ENCODE measurements at places on chromosomes 16 and 17. TPM values are rescaled to one million over a fixed set of nuclear protein-coding genes. Genes with fewer than 3 reads are reported as not detected.

- H3K27me3 ChIP-seq: no peaks in the 10 kb centered on the region
- H3K4me3 ChIP-seq: no peak overlapping the region
- no peaks in the 10 kb centered on the region for H3K36me3 ChIP-seq
- no peak overlapping the region for H3K27ac ChIP-seq
These were observed 27.4 kb downstream of the TNFRSF13B start for GRCh38 chr17:16944334-16945135.

DNA sequence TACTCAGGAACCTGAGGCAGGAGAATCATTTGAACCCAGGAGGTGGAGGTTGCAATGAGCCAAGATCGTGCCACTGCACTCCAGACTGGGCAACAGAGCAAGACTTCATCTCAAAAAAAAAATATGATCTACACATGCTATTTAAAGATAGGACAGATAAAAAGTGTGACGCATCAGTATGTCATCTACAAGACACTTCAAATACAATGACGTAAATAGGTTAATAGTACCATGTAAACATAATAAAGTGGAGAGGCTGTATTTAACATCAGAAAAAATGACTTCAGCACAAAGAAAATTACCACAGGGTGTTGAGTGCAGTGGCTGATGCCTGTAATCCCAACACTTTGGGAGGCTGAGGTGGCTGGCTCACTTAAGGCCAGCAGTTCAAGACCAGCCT, 20.2 kb downstream of the ZNF778 start:
- H3K4me1 ChIP-seq: peaks cover 19% of the 10 kb centered on the region
- no peak overlapping the region for H3K4me3 ChIP-seq
- H3K27ac ChIP-seq: no peak overlapping the region
- peaks cover 4% of the 10 kb centered on the region for H3K36me3 ChIP-seq

- peaks cover 54% of the 10 kb centered on the region for H3K4me1 ChIP-seq
- H3K27me3 ChIP-seq: no peaks in the 10 kb centered on the region
- H3K27ac ChIP-seq: no peak overlapping the region
- DNase-seq: no peak
These were observed 14.4 kb upstream of the CYTH1 start for GRCh38 chr17:78796517-78796900.

DNA sequence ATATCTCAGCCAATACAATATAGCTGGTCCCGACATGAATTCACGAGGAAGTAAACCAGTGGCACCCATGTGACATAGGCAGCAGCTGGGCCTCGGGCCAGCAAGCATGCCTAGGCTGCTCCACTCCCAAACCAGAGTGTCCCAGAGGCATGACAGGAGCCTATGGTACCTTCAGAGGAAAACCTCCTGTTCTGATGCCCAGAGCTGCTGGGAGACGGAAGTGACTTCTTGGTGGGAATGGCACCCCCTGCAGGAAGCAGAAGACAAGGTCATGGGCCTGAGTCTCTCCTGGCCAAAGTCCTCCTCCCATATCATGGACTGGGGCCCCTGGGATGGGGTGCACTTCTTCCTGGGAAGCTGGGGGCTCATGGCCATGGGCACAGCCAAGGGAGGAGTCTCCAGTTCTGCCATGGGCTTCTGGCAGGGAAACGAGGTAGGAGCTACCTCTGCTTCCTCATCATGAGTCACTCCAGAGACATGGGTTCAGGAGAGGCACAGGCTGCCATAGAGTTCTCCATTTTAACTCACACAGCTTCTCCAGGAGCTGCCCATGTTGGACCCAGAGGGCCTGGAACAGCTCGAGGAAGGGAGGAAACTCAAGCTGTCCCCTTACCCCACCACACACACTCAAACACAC, 13.4 kb downstream of the FBF1 start:
- H3K27me3 ChIP-seq: no peaks in the 10 kb centered on the region
- no peak overlapping the region for H3K27ac ChIP-seq
- peak; percentile 38 for DNase-seq
- no peaks in the 10 kb centered on the region for H3K4me1 ChIP-seq
- H3K36me3 ChIP-seq: no peaks in the 10 kb centered on the region

DNA sequence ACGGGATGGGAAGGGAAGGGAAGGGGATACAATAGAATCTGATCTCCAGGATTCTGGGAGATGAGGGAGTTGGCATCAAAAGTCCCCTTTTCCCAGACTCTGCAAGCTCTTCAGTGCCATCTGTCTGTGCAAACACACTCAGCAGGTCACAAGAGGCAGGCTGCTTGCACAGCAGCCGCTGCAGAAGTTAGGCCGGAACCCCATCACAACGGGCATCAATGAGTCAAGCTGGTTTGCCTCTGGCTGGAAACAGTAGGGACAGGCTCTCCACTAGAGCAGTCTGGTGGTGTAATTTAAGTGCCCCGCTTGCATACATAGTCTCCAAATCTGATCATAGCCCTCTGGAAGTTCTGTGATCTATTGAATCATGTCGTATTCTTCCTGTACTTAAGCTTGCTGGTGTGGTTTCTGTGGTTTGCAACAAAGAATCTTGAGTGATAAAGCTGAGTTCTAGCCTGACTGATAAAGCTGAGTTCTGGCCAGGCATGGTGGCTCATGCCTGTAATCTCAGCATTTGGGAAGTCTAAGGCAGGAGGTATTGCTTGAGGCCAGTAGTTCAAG, 33.7 kb upstream of the KDM8 start:
- peak; percentile 91 for DNase-seq
- peaks cover 49% of the 10 kb centered on the region for H3K4me1 ChIP-seq
- peak overlapping the region; percentile 41 for H3K27ac ChIP-seq

GRCh38 chr17:82108496-82108945, 10.5 kb upstream of the FASN start:
- no peak overlapping the region for H3K4me3 ChIP-seq
- H3K4me1 ChIP-seq: peaks cover 28% of the 10 kb centered on the region
- no peak overlapping the region for H3K27ac ChIP-seq
- no peaks in the 10 kb centered on the region for H3K36me3 ChIP-seq
- DNase-seq: no peak

GRCh38 chr17:45106096-45106495, 26.2 kb downstream of the PLCD3 start:
- peaks cover 60% of the 10 kb centered on the region for H3K36me3 ChIP-seq
- no peak overlapping the region for H3K4me3 ChIP-seq
- H3K27me3 ChIP-seq: no peaks in the 10 kb centered on the region
- no peak for DNase-seq
- no peaks in the 10 kb centered on the region for H3K4me1 ChIP-seq

DNA sequence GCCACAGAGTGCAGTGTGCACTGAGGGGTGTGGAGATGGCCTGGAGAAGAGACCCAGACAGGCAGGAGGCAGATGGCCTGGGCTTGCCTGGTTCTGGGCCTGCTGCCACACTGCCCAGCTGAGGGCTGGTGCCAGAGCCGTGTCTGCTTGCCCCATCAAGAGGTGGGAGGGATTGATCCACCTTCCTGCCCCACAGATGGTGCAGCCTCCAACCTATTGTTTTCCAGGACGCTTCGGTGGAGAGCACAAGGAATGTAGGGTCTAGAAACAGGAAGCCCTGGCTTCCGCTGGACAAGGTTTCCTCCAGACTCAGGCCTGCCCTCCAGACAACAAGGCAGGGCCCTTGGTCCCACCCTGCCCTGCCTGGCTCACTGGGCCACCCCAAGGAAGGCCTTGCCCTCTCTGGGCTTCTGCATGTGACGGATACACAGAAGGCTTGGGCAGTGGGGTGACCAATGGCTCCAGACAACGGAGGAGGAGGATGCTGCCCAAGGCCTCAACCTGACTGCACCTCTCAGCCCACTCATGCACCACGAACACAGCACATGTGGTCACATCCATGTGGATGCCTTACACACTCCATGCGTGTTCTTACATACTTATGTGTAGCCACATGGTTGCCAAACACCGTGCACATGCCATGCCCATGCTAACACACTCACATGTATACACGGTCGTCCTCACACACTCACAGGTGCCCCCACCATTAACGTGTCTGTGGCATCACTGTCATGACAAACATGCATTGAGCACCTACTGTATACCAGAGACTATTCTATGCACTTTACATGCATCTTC, 6.5 kb upstream of the CDH5 start:
- H3K4me1 ChIP-seq: peaks cover 18% of the 10 kb centered on the region
- no peaks in the 10 kb centered on the region for H3K36me3 ChIP-seq
- no peak overlapping the region for H3K4me3 ChIP-seq
- peaks cover 3% of the 10 kb centered on the region for H3K27me3 ChIP-seq
- no peak for DNase-seq

DNA sequence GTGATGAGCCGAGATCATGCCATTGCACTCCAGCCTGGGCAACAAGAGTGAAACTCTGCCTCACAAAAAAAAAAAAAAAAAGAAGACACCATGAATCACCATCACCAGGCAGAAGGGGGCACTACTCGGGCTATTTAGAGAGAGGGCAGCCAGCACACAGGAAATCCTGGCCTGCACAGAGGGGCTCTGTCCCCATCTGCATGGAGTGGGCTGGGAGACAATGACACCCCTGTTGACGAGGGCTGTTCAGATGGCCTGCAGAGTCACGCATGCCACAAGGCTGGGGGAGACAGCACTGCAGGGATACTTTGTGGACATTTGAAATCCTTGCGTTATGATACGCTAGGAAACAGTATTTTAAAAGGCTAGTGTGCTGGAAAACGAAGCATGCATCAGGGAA, 48.3 kb downstream of the CUEDC1 start:
- no peaks in the 10 kb centered on the region for H3K27me3 ChIP-seq
- no peak overlapping the region for H3K27ac ChIP-seq
- H3K36me3 ChIP-seq: no peaks in the 10 kb centered on the region
- no peak overlapping the region for H3K4me3 ChIP-seq
- peaks cover 36% of the 10 kb centered on the region for H3K4me1 ChIP-seq

DNA sequence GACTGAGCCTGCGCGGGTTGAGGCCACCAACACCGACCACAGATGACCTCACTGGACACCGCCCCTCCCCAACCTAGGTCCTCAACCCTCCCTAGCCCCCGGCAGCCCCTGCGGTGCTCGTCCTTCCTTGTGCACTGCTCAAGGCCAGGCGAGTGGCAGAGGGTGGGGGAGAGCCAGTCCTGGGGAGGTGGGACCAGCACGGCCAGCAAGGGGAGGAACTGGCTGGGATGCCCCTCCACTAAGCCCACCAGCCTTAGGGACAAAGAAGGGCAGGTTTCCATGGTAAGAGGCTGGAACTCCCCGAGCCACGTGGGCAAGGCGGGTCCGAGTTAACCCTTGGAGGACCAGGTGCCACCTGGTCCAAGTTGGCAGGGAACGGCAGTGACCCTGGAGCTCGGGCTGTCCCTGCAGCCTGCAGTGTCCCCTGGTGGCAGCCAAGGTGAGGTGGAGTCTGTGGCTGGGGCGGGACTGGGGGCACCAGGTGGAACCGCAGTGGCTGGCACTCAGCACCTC, 9.2 kb downstream of the FSCN2 start:
- no peak overlapping the region for H3K27ac ChIP-seq
- no peak overlapping the region for H3K4me3 ChIP-seq
- H3K4me1 ChIP-seq: peaks cover 39% of the 10 kb centered on the region
- DNase-seq: peak; percentile 64
- H3K36me3 ChIP-seq: peaks cover 10% of the 10 kb centered on the region

- H3K4me3 ChIP-seq: no peak overlapping the region
- H3K4me1 ChIP-seq: no peaks in the 10 kb centered on the region
- no peaks in the 10 kb centered on the region for H3K27me3 ChIP-seq
- peak; percentile 11 for DNase-seq
- H3K27ac ChIP-seq: no peak overlapping the region
These were observed 437.2 kb downstream of the HS3ST3B1 start for GRCh38 chr17:14737984-14738651.

DNA sequence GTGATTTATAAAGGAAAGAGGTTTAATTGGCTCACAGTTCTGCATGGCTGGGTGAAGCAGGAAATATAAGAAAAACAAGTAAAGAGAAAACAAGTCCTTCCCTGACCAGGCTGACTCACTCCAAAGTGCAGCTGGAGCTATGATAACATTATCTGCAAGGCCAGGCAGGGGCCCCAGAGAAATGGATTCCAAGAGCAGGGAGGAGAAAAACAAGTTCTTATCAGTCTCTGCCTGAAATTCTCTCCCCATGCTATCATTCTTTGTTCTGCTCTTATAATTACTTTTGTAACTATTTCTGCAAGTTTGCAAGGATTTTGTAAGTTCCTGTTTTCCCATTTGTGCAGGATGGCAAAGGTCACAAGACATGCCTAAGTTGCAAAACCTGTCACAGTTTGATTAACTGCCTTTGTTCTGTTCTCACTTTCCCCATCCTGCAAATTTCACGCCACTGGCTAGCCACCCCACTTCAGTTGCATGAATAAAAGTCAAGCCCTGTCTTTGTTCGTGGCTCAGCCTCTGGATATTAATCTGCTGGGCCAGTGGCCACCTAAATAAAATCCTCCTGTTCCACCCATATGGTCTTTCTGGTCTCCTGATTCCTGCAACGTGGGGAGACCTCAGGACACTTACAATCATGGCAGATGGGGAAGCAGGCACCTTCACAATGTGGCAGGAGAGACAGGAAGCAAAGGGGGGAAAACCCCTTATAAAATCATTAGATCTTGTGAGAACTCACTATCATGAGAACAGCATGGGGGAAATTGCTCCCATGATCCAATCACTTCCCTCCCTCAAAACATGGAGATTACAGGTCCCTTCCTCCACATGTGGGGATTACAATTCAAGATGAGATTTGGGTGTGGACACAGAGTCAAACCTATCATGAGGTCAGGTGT, 13.1 kb downstream of the ABCA9 start:
- H3K27ac ChIP-seq: no peak overlapping the region
- H3K27me3 ChIP-seq: no peaks in the 10 kb centered on the region
- H3K36me3 ChIP-seq: no peaks in the 10 kb centered on the region
- H3K4me3 ChIP-seq: no peak overlapping the region
- no peak for DNase-seq
- peaks cover 4% of the 10 kb centered on the region for H3K4me1 ChIP-seq

DNA sequence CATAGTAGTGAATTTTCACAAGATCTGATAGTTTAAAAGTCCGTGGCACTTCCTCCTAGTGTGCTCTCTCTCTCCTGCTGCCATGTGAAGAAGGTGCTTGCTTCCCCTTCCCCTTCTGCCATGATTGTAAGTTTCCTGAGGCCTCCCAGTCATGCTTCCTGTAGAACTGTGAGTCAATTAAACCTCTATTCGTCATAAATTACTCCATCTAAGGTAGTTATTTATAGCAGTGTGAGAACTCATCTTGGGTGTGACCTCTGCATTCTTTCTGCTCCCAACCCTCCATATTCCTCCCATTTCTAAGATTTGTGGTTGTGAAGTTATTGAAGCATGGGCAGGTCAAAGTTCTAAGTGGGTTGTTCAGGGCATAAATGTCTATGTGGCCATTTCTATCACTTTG, 62.1 kb upstream of the ADAMTS18 start:
- no peaks in the 10 kb centered on the region for H3K36me3 ChIP-seq
- no peak for DNase-seq
- H3K4me1 ChIP-seq: no peaks in the 10 kb centered on the region
- H3K27me3 ChIP-seq: no peaks in the 10 kb centered on the region
- no peak overlapping the region for H3K4me3 ChIP-seq

- no peak overlapping the region for H3K4me3 ChIP-seq
- no peak for DNase-seq
- no peaks in the 10 kb centered on the region for H3K4me1 ChIP-seq
- H3K27me3 ChIP-seq: no peaks in the 10 kb centered on the region
These were observed 352.1 kb upstream of the KIF2B start for GRCh38 chr17:53470626-53471025.

TBC1D3B gene
- total RNA-seq: 8.2 TPM

KRTAP9-8 gene
- not detected for total RNA-seq

MMP28 gene
- total RNA-seq: not detected

GPR179 gene
- total RNA-seq: not detected

C16orf54 gene
- 146 TPM for total RNA-seq

NPIPB9 gene
- total RNA-seq: 11.7 TPM

SLC26A11 gene
- 37.6 TPM for total RNA-seq

KRTAP2-4 gene
- not detected for total RNA-seq

NME2 gene
- total RNA-seq: 109 TPM

CEP112 gene
- 0.60 TPM for total RNA-seq

CEMP1 gene
- 0.56 TPM for total RNA-seq

GP2 gene
- total RNA-seq: not detected

RAB11FIP4 gene
- total RNA-seq: 121 TPM

GNGT2 gene
- total RNA-seq: 39.4 TPM

FA2H gene
- total RNA-seq: 0.14 TPM

FBXL20 gene
- 34.2 TPM for total RNA-seq

Measured in natural killer cell (primary cell).